ENCODE measurements at places on chromosomes 2 and 18.

DNA sequence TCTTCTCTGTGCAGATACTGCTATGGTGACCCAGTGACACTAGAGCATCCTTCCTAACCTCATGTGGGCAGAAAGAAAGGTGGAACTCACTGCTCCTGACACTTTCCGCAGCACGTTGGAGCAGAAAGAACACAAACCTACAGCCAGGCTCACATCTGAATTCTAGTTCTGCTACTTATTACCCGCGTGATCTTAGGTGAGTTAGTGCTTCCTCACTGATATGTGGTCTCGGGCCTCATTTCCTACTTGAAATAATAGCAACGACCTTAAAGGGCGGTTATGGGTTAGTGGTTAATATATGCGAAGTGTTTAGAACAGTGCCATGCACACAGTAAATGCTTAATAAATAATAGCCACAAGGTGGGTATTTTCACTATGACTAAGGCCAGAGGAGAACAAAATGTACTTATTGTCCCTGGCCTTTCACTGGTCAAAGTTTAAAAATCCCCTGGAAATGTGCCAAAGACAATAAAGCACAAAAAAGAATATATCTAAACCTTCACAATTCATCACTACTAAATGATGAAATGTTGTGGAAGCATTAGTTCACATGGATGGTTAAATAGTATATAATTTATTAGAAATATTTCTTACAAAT is 66.6 kb downstream of the MYOM1 start:
- no peak for DNase-seq

GRCh38 chr18:78873926-78874500 is 105.6 kb upstream of the SALL3 start:
- DNase-seq, result no peak

GRCh38 chr2:20612925-20613916 is 37.7 kb downstream of the HS1BP3 start:
- no peak for DNase-seq

DNA sequence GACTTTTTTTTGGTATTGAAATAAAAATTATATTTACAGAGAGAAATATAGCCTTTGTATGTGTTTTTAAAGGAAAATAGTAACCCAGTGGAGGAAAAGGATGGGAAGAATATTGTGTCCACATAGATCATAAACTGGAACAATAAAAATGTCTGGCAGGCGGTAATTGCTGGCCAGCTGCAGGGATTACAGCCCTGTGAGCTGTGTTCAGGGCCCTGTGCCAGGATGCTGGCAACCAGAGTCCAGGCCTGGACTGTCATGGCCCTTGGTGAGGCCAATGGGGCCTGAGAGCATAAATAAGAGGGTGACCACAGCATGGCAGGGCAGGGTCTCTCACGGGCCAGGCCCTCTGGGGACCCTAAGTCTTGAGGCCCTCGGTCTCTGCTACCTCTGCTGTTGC is 171.2 kb downstream of the ACOXL start:
- no peak for DNase-seq

GRCh38 chr18:8996771-8997432 is 105.6 kb upstream of the NDUFV2 start:
- DNase-seq, result no peak

DNA sequence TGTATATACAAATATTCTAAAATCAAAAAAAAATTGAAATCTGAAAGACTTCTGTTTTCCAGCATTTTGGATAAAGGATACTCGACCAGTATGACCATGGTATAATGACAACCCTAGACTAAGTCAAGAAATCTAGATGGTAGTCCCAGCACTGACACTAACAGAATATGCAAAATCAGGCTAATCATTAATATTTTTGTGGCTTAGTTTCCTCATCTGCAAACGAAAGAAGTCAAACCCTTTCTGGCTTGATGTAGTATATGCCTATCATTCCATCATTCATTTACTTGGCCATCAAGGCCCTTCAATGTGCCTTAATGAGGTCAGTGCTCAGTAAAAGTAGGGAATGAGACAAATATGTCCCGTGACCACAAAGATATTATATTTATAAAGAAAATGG is 83.5 kb downstream of the NCKAP5 start:
- no peak for DNase-seq

GRCh38 chr2:37627710-37628109 is 43.7 kb downstream of the CDC42EP3 start:
- DNase-seq, result no peak
